ENCODE measurements at places on chromosomes 16 and 17. TPM values are rescaled to one million over a fixed set of nuclear protein-coding genes. Genes with fewer than 3 reads are reported as not detected.
A peak's percentile ranks its signal among the peaks of the same experiment; 100 is the strongest.

DNA sequence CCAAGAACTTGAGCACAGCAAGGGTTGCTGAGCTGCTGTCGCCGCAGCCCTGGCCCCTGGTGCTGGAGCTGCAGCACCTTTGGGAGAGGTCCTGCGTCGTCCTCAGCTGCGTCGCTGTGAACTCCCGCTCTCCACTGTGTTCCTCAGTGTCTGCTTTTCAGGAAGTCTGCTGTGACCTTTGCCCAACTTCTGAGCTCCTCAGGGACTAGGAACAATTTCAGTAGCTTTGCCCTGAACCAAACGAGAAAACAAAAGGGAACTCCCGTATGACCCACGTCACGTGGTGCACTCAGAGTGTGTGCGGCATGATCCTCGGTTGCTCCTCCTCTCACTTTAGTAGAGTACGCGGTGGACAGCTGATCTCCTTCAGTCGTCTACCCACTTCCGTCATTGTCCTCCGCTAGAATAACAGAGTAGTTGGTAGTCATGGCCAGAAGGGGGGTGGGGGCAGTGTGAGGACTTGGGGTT is 44.2 kb downstream of the WDR45B start:
- DNase-seq: peak; percentile 61

GRCh38 chr17:77526728-77527350 is 386.1 kb downstream of the SEC14L1 start:
- no peak for DNase-seq

- no peak for DNase-seq
Observed at GRCh38 chr16:3774156-3774767, 56.9 kb upstream of the TRAP1 start.

DNA sequence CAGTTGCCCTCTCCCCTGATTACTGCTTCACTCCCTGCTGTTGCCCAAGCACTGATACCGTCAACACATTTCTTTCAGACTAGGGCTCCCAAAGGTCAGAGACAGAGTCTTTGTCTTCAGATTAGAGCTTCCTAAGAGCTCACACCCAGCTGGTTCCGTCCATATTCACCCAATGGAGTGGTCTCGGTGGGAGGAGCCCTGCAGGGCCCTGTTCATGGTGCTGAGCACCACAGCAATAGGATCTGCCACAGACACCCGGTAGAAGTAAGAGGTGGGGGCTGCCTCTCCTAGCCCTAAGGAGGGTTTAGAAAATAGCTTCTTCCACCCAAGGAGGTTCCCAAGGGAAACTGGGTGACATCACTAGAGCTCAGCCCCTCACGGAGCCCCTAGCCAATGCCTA is 128.3 kb downstream of the CCDC144A start:
- DNase-seq: no peak

ASGR1 gene
- 0.62 TPM for total RNA-seq

TLCD1 gene
- 2.3 TPM for total RNA-seq

KRTAP4-3 gene
- total RNA-seq: not detected

WNK4 gene
- total RNA-seq: 0.47 TPM

TLCD3A gene
- 5.6 TPM for total RNA-seq

DNA sequence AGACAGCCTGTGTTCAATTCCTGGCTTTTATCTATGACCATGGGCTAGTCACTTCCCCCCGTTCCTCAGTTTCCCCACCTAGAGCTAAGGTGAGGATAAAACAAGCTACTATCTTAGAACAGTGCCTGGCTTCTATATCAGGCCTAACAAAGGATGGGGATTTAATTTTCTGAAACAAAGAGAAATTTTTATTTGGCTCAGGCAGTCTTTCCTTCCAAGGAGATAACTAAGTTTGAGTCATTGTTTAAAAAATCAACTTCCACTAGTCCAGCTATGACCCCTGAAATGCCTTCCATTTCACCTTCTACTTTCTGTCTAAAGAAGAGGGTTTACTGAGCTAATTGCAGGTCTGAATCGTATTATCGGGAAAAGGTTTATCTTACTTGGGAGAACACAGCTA is 99.0 kb downstream of the CMIP start:
- no peak for DNase-seq

AARSD1 gene
- 31.4 TPM for total RNA-seq

DNA sequence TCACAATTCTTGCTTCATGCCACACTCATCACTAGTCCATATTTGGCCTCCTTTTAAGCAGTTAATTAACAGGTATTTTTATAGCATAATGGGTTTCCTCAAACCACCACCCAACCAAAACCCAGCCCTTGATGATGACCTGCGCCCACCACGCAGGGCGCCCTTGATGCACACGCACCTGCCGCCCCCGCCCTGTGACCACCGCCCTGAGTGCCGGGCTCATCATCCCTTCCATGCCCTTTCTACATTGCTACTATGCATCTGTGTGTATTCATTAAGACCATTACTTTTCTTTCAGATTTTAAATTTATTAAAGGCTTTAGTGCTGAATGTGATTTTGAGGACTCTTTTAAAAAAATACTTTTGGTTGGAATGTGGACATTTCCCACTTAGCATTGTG is 204.8 kb upstream of the CHMP6 start:
- DNase-seq: no peak

GRCh38 chr17:1037238-1037879 is 40.4 kb downstream of the TIMM22 start:
- DNase-seq: no peak

DNA sequence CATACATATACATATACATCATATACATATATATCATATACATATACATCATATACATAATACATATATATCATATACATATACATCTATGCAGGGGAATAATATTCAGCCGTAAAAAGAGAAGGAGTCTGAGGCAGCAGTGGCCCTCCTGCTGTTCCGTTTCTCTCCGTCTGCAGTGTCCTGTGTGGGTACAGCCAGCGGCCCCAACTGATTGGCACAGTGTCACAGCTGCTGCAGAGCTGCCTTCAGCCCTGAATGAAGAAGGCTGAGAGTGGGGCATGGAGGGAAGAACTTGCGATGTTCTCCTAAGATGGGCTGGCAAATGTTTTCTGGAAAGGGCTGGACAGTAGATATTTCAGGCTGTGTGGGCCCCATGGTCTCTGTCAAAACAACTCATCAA is 146.9 kb downstream of the SNX29 start:
- DNase-seq: no peak

Measured in activated CD4-positive, alpha-beta T cell treated with anti-CD3 and anti-CD28 coated beads, Interleukin-2, amount 10 ng/mL, durations not matched to agents 7 days and 5 days (primary cell).